GM12878 (cell line): ENCODE measurements at places on chromosomes 2 and 18. TPM values are rescaled to one million over a fixed set of nuclear protein-coding genes. Genes with fewer than 3 reads are reported as not detected.

DNA sequence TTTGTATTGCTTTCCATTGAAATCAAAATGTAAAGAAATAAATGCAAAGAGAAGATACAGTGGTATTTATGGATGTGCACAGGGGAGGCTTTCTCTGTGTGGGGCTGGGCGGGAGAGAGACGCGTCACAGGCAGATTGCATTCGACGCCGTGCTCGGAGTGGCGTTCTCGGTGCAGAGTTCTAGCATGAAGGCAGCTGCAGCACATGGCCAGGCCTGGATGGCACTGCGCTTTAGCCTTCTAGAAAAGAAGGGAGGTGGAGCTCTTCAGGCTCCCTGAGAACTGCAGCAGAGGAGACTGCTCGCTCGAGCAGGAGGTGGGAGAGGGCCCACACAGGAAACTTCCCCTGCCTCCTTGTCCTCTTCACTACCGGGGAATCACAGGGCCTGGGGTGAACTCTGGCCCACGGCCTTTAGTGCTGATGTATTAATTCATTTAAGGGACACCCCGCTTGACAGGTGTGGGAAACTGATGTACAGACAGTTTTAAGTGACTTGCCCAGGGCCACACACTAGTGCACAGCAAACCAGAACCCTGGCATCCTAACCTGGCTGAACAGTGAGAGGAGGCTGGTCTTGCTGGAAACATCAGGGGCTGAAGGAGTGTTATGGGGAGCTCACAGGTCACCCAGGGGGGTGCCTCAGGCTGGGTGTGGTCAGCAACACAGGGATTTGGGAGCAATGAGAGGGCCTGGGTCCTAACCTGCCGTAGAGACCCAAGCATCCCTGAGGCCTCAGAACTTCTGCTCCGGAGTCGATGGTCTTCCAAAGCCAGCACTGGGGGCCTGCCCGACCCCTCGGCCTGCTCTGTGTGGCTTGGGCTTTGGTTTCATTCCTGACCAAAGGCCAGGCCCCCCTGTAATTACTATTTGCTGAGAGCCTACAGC is 199.9 kb downstream of the HDAC4 start:
- H3K27me3 ChIP-seq, result no peaks in the 10 kb centered on the region
- no peak for DNase-seq
- H3K36me3 ChIP-seq, result no peaks in the 10 kb centered on the region
- no peak overlapping the region for H3K27ac ChIP-seq

- no peaks in the 10 kb centered on the region for H3K36me3 ChIP-seq
- no peaks in the 10 kb centered on the region for H3K4me1 ChIP-seq
- no peaks in the 10 kb centered on the region for H3K27me3 ChIP-seq
- DNase-seq, result no peak
- no peak overlapping the region for H3K27ac ChIP-seq
Observed at GRCh38 chr2:217919204-217919603, 83.6 kb downstream of the TNS1 start.

DNA sequence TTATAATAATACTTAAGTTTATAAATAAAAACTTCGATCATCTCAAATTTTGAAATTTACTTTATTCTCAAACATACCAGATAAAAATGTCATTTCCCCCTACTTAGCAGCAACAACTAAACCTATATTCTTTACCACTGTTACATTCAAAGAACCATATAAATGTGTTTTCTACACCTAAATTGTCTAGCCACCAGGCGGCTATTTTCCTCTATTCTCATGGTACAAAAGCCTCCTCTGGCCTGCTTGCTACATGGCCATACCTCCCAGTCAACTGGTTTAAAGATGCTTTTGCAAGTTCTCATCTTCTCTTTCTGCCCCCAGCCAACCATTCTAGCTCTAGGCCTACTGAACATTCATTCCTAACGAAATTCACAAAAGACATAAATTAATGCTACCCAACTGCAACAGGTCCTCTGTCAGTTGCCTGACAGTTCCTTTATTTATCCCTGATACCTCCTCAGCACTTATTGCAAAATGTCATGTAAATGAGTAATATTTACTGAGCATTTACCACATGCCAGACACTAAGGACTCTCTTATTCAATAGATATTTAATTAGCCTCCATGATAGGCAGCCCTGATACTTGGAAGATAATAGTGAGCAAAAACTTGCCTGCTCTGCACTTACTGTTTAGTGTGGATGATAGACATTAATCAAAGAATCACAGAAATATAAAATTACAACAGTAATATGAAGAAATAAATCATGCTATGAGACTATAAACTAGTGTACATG is 5.0 kb downstream of the C1D start:
- H3K4me1 ChIP-seq, result peaks cover 5% of the 10 kb centered on the region; the same call in 1 of the 2 replicates
- no peak for DNase-seq

GRCh38 chr2:148979919-148980277 is 58.6 kb upstream of the LYPD6B start:
- no peaks in the 10 kb centered on the region for H3K36me3 ChIP-seq
- no peaks in the 10 kb centered on the region for H3K4me1 ChIP-seq
- H3K4me3 ChIP-seq, result no peak overlapping the region
- H3K27me3 ChIP-seq, result no peaks in the 10 kb centered on the region
- no peak for DNase-seq

MROH2A gene
- not detected in 2 replicates for total RNA-seq

- H3K27me3 ChIP-seq, result no peaks in the 10 kb centered on the region
- H3K4me3 ChIP-seq, result no peak overlapping the region
- no peaks in the 10 kb centered on the region for H3K4me1 ChIP-seq
Observed at GRCh38 chr2:189829102-189829833, 45.0 kb downstream of the PMS1 start.

DNA sequence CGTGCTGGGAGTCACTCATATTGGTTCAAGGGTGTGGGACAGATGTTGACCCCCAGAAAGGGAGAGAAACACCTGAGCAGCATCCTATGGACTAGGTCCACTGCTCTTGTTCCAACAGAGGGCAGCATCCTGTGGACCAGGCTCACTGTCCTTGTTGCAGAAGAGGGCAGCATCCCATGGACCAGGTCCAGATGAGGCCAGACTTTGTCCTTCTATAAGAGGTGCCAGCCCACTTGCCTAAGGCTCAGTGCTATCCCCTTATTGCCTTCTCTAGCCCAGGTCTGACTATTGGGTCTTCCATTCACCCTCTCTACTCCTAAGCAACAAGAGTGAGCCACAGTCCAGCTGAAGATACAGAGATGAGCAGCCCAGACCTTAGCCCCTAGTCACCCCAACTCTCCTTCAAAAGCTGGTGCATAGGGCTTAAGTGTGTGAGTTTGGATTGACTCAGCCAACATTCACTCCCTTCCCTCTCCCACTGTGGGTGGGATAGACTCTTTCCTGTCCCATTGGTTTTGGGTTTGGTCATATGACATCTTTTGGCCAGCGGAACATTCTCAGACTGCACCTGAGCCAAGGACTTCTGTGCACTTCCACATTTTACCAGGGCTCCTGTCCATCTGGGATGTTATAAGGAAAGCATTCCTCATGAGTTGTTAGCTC is 132.4 kb upstream of the GPC1 start:
- no peaks in the 10 kb centered on the region for H3K4me1 ChIP-seq
- H3K27ac ChIP-seq, result no peak overlapping the region
- no peak overlapping the region for H3K4me3 ChIP-seq
- H3K36me3 ChIP-seq, result no peaks in the 10 kb centered on the region
- no peak for DNase-seq

DNA sequence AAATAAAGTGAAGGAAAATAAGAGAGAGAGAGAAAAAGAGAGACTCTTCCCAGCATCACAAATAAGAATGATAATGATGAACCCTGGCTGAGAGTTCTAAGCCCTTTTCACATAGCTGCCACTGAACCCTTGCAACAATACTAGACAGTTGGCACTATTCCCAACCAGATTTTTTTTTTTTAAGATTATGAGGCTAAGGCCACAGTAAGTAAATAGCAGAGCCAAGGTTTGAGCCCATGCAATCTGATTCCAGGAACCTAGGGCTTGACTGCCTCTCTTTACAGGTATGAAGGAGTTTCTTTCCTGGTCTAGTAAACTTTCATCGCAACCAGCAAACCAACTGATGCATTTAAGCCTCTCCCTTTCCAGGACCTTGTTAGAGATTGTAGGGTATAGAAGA is 424.6 kb downstream of the NCKAP5 start:
- H3K27me3 ChIP-seq, result no peaks in the 10 kb centered on the region
- H3K27ac ChIP-seq, result no peak overlapping the region
- no peaks in the 10 kb centered on the region for H3K4me1 ChIP-seq
- no peaks in the 10 kb centered on the region for H3K36me3 ChIP-seq
- DNase-seq, result no peak

PDE1A gene
- not detected in 2 replicates for total RNA-seq

GRCh38 chr18:58335821-58336220 is 291.8 kb downstream of the NEDD4L start:
- H3K4me3 ChIP-seq, result no peak overlapping the region
- no peaks in the 10 kb centered on the region for H3K4me1 ChIP-seq
- H3K27me3 ChIP-seq, result no peaks in the 10 kb centered on the region
- no peak overlapping the region for H3K27ac ChIP-seq
